ENCODE measurements at places on chromosomes 7 and 10. TPM values are rescaled to one million over a fixed set of nuclear protein-coding genes. Genes with fewer than 3 reads are reported as not detected.

The STAM gene
- total RNA-seq, result 23.6 TPM

The FAM171A1 gene
- total RNA-seq, result 9.3 TPM

The UNCX gene
- not detected for total RNA-seq

The NKX2-3 gene
- total RNA-seq, result 2.5 TPM

The CREB5 gene
- total RNA-seq, result 15.2 TPM
